ENCODE measurements at places on chromosomes 5 and 9. TPM values are rescaled to one million over a fixed set of nuclear protein-coding genes. Genes with fewer than 3 reads are reported as not detected.

STING1 gene
- total RNA-seq, result 55.6 TPM

C5 gene
- total RNA-seq, result 1.2 TPM

BARHL1 gene
- total RNA-seq, result not detected

HTR4 gene
- 12.2 TPM for total RNA-seq

TTC39B gene
- 50.5 TPM for total RNA-seq

POLR1E gene
- 8.5 TPM for total RNA-seq

PDE8B gene
- total RNA-seq, result 0.89 TPM

SHISAL2B gene
- total RNA-seq, result not detected

AQP3 gene
- total RNA-seq, result 8.4 TPM

FBXO38 gene
- 44.0 TPM for total RNA-seq

BTNL3 gene
- 20.5 TPM for total RNA-seq

PCDH1 gene
- 147 TPM for total RNA-seq

BTNL9 gene
- total RNA-seq, result 4.1 TPM

LOX gene
- total RNA-seq, result 2.4 TPM

PAEP gene
- not detected for total RNA-seq

SPINK4 gene
- 13.9 TPM for total RNA-seq

SV2C gene
- 0.36 TPM for total RNA-seq

CETN3 gene
- 15.0 TPM for total RNA-seq

DDX41 gene
- 79.9 TPM for total RNA-seq

TMEFF1 gene
- not detected for total RNA-seq

FXN gene
- total RNA-seq, result 7.9 TPM

TBC1D9B gene
- total RNA-seq, result 117 TPM

CXCL14 gene
- 23.3 TPM for total RNA-seq

SLC46A2 gene
- total RNA-seq, result not detected

TRIM36 gene
- 39.8 TPM for total RNA-seq

LCN1 gene
- not detected for total RNA-seq

TEK gene
- total RNA-seq, result 4.2 TPM

FBXL7 gene
- total RNA-seq, result 1.6 TPM

SPATA31E1 gene
- total RNA-seq, result not detected

RABGAP1 gene
- 58.8 TPM for total RNA-seq

GFI1B gene
- total RNA-seq, result 0.89 TPM

TTC16 gene
- total RNA-seq, result not detected

SHC3 gene
- 1.6 TPM for total RNA-seq

ARID3C gene
- total RNA-seq, result not detected

OGN gene
- 17.6 TPM for total RNA-seq

SLC36A2 gene
- total RNA-seq, result not detected

IL7R gene
- 3.0 TPM for total RNA-seq

FUT7 gene
- not detected for total RNA-seq

ADAMTS2 gene
- 4.4 TPM for total RNA-seq

KCNN2 gene
- total RNA-seq, result 0.64 TPM

MARCHF3 gene
- 40.3 TPM for total RNA-seq

MAP1B gene
- 6.4 TPM for total RNA-seq

PTGS1 gene
- 7.8 TPM for total RNA-seq

All from left colon (tissue), 2 donors.